ENCODE measurements at places on chromosomes 1 and 21.

- DNase-seq: no peak
Observed at GRCh38 chr1:204846546-204846945, 24.1 kb upstream of the NFASC start.

DNA sequence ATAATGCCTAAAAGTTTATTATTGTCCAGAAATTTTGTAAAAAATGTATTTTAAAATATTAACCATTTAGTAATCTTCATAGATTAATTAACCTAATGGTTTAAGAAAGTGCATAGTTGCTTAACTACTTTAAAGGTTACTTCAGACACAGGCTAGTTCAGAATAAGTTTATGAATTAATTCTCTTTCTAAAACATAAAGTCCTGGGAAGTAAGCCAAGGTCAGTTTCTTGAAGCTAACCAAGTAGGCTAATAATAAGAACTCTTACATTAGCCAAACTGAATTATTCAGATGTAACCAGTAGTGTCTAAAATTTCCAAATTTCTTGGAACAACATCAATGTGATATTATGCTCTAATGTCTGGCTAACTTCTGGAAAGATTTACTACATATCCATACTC, 790.4 kb downstream of the NCAM2 start:
- DNase-seq: no peak

- no peak for DNase-seq
Observed at GRCh38 chr1:81142099-81142826, 658.5 kb upstream of the ADGRL2 start.

GRCh38 chr21:42892582-42892930, 553 bp upstream of the NDUFV3 start:
- DNase-seq: no peak

- no peak for DNase-seq
Observed at GRCh38 chr1:21189906-21190500, 13.3 kb upstream of the EIF4G3 start.

- no peak for DNase-seq
Observed at GRCh38 chr21:33300701-33301631, 23.8 kb upstream of the IFNAR1 start.

DNA sequence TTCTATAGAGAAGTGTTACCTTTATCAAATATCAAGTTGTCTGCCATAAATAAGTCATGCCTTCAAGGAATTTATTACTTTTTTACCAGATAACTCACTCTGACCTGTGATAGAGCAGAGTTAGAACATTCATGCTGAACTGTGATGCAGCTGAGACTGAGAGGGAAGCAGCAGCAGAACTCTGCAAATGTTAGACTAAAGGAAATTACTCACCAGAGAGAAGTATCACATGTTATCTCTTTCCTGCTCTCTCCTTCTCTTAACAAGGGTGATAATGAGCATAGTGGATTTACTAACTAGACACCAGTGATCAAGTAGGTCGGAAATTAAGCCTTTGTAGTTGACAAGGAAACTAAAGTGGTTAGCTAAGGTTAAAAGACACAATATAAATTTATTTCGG, 181.6 kb downstream of the RASAL2 start:
- no peak for DNase-seq

DNA sequence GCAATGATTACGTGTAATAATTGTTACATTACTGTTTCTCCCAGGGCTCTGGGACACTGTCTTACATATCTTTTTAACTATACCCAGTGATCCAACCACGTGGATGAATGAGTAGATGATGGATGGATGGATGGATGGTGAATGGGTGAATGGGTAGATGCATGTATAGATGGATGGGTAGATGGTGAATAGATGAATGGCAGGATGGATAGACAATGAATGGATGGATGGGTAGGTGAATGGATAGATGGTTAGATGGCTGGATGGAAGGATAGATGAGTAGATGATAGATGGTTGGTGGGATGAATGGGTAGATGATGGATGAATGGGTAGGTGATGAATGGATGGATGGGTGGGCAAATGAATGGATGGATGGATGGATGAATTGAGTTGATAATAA, 135.9 kb downstream of the HUNK start:
- DNase-seq: no peak

DNA sequence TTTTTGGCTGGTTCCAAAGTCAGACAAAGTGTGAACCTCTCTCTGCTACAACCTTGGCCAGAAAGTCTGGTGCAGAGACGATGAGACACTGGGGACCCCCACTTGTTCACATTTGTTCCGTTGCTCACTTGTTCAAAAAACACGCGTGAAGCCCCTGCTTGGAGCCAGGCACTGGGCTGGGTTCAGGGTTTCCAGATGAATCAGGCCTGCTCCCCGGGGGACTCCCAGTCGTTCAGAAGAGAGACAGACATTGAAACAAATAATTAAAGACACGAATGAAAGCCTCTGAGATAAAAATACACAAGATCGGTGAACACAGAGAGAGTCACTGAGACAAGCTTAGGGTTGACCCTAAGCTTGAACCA, 101.5 kb upstream of the RUNX3 start:
- no peak for DNase-seq

GRCh38 chr21:35204850-35205541, 155.9 kb upstream of the RUNX1 start:
- no peak for DNase-seq

DNA sequence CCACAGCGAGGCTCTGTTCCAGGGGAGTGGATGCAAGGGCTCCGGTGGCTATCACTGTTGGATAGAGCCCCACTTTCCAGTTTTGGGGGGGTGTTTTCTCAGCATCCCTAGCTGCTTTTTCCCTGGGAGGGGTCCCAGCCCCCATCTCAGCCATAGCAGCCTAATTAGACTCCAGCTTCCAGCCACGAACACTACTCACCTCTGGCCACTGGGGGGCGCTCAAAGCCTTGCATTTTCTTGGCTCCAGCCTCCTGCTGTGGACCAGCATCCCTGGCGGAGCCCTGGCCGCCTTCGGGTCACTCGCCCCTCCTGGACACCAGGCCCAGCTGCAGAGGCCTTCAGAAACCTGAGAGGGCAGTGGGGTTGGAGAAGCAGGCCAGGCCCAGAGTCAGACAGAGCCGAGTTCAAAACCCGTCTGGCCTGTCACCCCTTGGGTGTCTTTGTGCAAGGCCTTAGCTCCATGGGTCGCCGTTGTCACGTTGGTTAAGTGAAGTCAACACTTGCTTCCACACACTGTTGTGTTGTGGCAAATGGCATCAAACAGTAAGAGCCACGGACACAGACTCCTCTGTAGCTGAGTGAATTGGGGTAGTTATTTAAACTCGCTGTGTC, 93.5 kb upstream of the ACTL8 start:
- DNase-seq: peak; percentile 49

DNA sequence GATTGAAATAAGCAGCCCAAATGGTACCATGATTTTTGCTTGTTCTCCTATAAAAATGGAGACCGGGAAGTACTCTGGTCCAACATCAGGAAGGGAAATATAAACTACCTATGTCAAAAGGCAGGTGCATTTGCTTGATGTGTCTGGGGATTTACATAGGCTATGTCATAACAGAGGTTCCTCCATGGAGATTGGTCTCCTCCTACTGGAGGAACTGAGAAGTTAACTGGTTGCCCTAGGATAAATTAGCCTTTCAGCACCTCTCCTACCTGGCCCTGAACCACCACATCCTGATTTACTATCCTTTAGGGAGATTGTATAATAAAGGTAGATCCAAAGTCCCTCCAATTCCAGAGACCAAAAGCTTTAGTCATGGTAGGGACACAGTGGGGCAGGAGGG, 1109.3 kb upstream of the B3GALT2 start:
- DNase-seq: peak; percentile 71

DNA sequence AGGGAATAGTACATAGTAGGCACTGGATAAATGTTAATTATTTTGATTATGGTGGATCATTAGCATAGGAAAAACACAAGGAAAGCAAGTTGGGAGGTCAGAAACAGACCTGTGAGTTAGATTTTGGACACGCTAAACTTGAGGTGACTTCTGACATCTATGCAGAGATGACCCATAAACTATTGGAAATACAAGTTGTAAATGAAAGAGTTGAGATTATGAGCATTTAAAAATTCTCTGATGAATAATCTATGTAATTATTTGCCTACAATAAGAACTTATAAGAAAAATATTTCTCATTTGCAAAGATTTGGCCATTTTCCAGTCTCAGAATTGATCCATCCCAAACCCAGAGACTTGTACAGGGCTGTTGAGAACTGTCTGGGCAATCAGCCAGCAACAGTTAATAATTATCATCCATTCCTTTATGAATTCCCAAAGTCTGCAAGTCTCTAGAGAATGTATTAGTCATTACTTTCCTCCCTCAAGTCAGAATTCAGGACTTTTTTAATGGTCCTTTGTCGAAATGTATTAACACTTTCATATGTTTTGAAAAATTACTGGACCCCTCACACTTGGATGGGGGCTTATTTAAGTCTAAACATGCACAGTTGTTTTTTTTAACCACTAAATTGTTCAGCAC, 19.4 kb upstream of the SLAMF6 start:
- DNase-seq: no peak

- DNase-seq: no peak
Observed at GRCh38 chr1:115705085-115705951, 63.2 kb downstream of the CASQ2 start.

DNA sequence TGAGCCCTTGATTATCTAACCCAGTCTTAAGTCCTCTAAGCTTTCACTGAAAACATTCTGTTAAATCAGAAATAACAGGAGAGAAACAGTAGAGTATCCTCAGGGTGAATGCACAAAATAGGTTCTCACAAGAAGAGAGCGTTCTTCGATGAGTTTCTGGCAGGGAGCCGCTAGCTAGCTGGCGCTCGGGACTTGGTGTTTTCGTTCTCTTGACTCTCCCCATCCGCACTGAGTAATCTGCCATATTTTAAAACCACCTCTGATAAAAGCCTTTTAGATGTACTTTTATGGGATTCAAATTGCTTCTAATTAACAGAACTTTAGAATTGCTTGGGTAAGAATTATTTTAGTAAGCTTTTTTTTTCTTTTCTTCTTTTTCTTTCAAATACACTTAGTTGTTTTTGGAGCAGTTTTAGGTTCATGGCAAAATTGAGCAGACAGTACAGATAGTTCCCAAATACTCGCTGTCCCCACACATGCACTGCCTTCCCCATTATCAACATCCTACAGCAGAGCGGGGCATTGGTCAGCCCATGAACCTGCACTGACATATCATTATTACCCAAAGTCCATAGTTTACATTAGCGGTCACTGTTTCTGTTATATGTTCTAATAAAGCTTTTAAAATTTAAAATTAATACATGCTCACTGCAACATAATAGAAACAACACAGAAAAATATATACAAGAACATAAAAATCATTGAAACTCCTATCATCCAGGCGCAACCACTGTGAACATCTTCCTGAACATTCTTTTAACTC, 35.4 kb downstream of the PRDM2 start:
- no peak for DNase-seq

DNA sequence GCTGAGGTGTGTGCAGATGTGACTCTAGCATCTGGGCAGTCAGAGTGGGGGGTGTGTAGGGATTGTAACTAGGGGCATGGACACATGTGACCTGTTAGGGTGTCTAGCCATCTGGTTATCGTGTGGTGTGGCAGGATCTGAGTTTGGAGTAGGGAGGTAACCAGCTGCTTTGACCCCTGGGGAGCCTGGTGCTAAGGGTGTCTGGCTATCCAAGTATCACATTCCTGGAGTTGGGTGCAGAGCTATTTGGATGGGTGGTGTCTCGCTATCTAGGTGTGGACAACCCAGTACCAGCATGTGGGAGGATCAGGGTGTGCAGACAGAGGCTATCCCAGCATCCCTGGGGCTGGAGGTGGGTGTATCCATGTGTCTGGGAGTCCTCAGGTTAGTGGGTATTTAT, 4.7 kb downstream of the PTPRU start:
- no peak for DNase-seq

- no peak for DNase-seq
Observed at GRCh38 chr1:7515175-7515574, 255.9 kb upstream of the VAMP3 start.

GRCh38 chr1:184253921-184254320, 132.9 kb upstream of the C1orf21 start:
- DNase-seq: no peak

GRCh38 chr1:169565335-169566271, 20.7 kb downstream of the F5 start:
- DNase-seq: no peak

- peak; percentile 42 for DNase-seq
Observed at GRCh38 chr1:246689409-246690008, 34.7 kb upstream of the SCCPDH start.

- no peak for DNase-seq
Observed at GRCh38 chr1:118204105-118204504, 19.1 kb upstream of the SPAG17 start.

- DNase-seq: no peak
Observed at GRCh38 chr1:239197871-239198270, 188.5 kb upstream of the CHRM3 start.

DNA sequence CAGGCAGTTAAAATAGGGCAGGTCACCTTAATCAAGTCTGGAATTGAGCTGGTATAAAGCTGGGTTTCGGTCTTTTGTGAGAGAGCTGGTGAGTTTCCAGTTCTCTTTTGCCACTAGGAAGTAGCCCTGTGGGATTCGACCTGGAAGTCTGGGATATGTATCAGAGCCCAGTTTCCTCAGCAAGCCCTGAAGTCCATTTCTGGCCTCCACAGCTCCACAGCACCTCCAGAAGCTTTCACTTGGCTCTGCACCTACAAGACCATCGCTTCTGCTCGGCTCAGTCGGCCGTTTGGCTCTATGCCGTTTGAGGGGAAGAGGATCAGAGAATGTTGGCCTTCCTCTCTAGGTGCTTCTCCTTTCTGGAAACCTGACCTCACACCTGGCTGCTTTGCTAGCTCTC, 148.0 kb downstream of the GALNT2 start:
- DNase-seq: no peak

DNA sequence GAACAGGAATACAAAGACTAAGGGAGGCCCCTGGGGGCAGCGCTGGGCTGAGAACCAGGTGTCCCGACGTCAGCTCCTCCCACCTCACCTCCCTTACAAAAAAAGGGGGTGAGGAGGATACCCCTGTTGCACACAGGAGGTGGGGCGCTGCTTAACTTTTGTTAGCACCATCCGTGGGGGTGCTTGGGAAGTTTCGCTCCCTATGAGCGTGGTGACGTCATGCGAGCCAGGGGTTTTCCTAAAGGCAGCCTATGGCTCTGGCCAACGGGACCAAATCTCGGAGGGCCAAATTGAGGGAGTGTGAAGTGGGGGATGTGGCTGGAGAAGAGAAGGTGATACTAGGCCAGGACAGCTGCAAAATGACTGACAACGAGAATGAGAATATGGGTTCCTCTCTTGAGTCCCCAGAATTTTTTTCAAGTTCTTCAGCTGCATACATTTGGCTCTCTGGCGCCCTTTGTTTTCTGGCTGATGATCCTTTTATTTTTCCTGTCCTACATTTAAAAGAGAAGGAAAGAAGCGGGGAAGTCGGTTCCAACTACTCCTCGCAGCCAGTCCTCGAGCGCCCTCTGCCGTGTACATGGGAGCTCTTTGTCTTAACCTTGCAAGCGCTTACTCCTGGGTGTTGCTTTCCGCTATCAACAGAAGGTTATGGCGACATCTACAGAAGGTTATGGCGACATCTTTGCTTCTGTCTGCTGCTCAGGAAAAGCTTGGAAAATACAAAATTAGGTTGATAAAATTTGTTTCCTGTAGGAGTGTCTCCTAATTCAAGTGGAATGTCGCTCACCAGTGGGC, 48.0 kb upstream of the ZC3H11B start:
- DNase-seq: no peak

- no peak for DNase-seq
Observed at GRCh38 chr1:205907794-205908193, 35.5 kb downstream of the SLC26A9 start.

All from naive thymus-derived CD4-positive, alpha-beta T cell (primary cell).